NCI-H748 treated with DMSO at 0.1 percent for 48 hours (cell line): ENCODE measurements at places on chromosomes 11 and 22.

DNA sequence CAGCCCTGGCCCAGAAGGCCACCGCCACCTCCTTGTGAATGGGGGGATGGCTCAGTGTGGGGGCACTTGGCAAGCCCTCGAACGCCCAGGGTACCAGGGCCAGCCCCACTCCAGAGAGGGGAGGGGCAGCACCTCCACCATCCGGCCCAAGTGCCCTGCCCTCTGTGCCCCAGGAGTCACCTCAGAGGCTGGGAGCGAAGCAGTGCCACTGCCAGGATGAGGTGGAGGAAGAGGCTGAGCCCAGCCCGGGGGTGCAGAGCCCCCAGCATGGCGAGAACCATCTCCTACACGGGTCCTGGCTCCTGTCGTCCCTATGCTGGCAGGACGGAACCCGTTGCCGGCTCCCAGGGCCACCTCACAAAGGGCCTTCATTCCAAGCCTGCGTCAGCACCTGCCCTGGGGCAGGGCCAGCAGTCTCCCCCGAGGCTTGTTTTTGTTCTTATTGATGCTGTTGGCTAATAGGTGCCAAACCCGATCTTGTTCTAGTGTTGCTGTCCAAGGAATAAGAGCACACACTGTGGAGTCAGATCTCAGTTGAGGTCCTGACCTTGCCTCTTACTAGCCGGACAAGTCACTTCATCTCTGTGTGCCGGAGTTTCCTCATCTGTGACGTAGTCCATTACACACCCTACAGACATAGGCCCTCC is at the start of gene FREY1:
Gene FREY1 (minus strand): TSS at position 307 of the 647 bp plus-strand sequence. CDS start 26 bp downstream, at position 281.
- DNase-seq, result no peak

DNA sequence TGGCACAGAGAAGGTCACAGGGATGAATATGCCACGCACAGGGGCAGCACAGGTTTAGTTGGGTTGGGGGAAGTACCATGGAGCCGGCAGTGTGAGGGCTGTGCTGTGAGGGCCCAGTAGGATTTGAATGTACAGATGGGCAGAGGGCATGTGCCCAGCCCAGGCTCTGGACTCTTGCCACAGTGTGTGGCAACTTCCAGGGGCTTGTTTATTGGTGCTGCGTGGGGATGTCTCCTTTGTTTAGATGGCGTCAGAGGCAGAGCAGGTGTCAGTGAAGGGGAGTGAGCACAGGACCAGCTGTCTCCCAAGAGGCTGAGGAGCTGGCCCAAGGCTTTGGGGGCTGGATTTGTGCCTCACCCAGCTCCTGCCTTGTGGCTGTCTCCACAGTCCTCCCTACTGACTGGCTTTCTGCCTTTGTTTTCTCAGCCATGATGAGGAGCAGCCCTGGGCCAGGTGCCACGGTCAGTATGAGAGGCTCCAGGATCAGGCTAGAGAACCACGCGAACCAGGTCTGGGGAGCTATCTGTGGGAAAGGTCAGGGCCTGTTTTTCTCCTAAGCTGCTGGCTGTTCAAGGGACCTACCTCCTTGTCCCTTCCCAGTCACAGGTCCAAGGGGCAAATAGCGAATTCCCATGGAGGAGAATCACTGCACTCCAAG is 21.9 kb downstream of the SUN2 start:
- no peak for DNase-seq

DNA sequence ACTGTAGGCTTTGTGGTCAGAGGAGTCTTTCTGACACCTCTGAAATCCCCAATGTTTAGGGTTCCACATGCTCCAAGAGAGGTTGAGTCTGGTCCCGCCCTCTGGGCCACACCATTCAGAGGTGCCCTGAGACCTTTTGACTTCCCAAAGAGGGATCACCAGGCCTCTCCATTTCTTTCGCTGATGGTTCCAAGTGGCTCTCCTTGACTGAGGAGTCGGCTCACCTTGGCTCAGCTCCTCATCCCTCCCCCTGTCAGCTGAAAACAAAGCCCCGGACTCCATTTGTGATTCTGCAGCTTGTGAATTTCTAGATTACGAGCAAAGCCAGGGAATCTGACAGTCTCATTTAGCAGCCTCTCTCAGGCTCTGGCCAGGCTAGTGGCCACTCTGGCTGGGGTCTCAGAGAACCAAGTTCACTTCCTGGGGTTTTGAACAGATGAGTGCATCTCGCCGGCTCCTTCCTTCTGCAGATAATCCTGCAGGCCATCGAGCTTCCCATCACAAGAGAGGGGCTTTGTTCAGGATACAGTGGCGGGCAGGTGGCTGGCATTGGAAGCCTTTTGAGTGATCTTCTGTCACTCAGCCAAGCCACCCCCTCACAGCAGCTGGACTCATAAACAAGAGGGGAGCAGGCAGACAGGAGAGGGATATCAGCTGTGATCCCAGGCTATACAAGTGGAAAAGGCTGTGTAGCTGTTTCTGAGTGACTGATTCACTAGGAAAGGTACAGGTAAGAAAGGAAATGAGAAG is 102.9 kb downstream of the TRIM29 start:
- DNase-seq, result no peak

- no peak for DNase-seq
Measured at GRCh38 chr11:12235080-12235479, 124.7 kb downstream of the MICAL2 start.

DNA sequence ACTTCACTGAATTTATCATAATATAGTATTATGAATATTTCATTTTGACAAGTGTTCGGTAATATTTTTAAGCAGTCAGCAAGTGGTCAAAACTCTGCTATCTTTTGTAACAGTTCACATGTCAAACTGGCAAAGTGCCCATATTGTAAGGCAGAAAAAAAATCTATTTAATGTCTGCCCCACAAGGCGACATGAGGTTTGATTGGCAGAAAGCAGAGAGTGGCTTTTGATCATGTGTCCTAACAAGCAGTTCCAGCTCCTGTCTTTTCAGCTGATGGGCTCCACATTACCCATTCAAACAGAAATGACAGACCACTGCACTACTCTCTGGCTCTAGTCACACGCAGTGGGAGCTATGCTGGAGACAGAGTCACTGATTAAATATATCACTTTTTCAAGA is 59.0 kb downstream of the SOX6 start:
- no peak for DNase-seq

DNA sequence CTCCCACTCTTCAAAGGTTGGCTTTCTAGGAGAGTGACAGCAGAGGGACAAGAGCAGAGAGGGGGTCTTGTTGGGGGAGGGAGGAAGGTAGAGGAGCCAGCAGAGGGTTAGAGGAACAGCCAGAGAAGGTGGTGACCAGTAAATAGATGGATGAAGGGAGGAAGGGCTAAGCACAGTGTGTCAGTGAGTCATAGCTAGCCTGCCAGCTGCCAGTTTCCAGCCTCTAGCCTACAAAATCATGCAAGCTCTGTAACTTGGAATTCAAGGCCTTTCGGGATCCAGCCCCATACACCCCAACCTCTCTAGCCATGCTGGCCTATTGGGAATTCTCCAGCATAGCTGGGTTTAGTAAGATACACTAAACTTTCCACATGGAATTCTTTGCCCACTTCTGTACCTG is 147.4 kb upstream of the TEAD1 start:
- no peak for DNase-seq

DNA sequence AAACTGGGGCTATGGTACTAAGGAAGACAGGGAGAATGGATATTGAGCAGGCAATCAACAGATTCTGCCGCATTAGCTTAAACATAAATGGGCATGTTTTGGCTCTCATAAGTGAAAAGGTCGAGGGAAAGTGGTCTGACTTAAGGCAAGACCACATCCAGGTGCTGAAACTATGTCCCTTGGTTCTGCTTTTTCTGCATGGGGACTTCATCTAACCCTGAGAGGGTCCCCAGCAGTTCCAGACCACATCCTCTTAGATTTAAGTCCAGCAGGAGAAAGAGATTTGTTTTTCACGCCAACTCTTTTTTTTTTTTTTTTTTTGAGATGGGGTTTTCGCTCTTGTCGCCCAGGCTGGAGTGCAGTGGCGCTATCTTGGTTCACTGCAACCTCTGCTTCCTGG is 5.5 kb downstream of the RPS6KA4 start:
- DNase-seq, result no peak

GRCh38 chr11:30545507-30545906 is 40.6 kb downstream of the MPPED2 start:
- DNase-seq, result no peak

- DNase-seq, result no peak
Measured at GRCh38 chr11:10604340-10604748, 35.9 kb upstream of the LYVE1 start.

- DNase-seq, result no peak
Measured at GRCh38 chr22:44444341-44445306, 53.4 kb downstream of the RTL6 start.

GRCh38 chr11:11706028-11706427 is 84.2 kb upstream of the GALNT18 start:
- DNase-seq, result no peak

DNA sequence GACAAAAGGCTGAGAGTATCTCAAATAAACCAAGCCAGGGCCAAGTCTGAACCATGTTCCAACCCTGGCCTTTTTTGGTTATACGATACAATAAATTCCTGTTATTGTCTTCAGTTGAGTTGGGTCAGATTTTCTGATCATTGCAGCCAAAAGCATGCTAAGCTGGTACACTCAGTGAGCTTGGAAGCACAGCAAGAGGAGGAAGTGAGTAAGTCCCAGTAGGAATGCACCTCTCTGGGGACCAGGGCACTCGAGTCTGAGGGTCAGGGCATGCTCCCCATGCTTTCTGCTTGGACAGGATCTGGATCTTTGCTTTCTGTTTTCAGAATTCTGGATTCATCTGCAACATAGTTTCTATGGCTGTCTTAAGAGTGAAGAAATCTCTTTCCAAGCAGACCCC is 73.1 kb downstream of the TMPRSS5 start:
- DNase-seq, result no peak

- no peak for DNase-seq
Measured at GRCh38 chr11:91158297-91158696, 935.4 kb upstream of the CHORDC1 start.

DNA sequence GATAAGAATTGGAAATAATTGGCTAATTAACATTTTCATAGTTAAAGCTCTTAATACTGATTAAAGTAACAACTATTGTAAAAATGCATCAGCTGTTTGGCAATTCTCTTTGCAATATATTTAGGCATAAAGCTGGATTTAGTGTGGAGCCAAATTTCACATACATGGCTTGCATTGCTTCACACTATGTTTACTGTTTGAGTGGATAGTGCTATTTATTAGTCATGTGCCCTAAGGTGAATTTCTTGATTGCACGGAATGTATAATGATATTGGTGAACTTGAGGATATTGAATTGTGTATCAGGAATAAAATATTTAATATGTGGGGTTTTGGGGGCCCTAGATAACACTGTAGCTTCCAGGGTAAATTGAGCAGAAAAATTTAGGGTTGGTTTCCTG is 100.9 kb downstream of the AASDHPPT start:
- DNase-seq, result no peak

- DNase-seq, result no peak
Measured at GRCh38 chr11:93963072-93963471, 58.1 kb upstream of the HEPHL1 start.

GRCh38 chr11:110088535-110089344 is 4.5 kb upstream of the ZC3H12C start:
- DNase-seq, result no peak

- no peak for DNase-seq
Measured at GRCh38 chr11:88801484-88802123, 264.2 kb downstream of the GRM5 start.

GRCh38 chr11:86749376-86749775 is 51.0 kb upstream of the PRSS23 start:
- no peak for DNase-seq

DNA sequence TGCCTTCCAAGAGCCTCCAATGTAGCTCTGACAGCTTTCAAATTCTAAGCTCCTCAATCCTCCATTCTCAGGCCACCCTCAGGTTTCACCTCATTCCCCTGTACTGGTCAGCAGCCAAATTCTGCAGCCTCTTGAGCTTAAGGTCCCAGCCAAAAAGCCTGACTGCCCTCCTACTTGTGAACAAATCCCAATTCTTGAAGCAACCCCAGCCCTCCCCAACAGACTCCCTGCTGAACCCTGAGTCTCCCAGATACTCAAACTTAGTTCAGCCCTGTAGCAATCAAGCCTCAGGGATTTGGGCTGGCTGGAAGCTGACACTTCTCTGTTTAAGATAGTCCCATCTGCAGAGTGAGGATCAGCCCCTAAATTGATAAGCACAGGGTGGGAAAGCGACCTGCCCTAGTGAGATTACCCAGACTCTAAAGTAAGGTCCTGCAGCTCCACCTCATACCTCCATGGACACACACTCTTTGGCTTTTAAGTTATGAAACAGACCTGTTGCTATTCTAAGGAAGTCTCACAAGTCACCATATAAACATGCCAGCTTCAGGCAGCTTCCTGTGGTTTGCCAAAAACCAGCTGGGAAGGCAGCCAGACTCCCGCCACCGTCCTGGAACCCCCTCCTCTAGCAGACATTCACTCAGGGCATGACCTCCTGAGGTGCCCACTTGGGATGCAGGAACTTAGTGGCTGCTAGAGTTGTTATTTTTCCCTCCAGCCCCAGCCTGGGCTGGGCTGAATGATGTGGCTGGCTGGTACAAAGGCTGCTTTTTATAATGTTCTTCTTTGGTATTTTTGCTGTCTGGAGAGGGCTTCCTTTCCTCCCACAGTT is 82.5 kb upstream of the PICALM start:
- no peak for DNase-seq

DNA sequence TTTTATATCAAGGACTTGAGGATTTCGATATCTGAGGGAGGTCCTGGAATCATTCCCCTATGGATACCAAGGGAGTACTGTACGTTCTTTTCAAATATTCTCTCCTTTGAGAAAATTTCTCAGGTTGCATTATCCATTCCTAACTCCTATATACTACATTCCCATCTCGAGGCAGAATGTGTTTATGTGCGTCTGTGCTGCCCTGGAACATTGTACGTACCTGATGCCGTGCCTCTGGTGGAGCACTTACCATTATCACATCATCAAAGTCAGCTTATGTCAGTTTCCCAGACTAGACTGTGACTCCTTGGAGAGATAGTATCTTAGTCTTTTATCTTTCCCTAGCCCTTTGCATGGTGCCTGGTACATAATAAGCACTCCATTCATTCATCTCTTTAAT is 21.7 kb downstream of the UBASH3B start:
- DNase-seq, result no peak

DNA sequence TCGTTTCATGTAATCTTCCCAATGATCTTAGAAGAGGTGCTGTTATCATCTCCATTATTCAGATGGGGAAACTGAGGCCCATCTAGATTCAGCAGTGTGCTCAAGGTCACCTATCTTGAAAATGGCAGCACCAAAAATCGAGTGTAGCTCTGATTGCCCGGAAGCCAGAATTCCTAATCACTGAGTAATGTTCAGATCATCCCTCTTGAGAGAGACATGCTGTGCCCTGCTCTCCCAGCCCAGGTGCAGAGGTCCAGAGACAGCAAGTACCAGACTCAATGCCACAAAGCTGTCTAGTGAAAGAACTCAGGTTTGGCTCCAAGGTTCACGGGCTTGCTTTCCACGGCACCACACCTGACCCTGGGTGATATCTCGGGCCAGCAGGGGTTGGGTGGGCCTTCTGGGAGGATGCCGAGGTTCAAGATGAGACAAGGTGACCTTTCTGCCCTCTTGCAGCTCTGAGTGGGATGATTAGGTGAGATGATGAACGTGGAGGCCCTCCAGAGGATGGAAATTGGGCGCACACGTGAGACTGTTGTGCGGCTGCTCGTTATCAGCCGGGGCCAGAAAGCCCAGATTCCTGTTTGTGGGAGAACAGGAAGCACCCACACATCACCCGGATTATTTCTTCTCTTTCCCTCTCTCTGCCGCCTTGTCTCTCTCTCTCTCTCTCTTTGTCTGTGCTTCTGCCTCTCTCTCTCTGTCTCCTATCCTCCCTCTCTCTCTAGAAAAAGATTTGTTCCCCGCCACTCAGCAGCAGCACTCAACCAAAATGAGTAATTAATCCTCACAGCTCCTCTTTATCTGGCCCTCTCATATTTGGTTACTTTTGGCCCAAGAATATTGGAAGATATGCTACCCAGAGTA is 19.0 kb upstream of the RASD2 start:
- DNase-seq, result no peak
